ENCODE measurements at places on chromosomes 12 and 14. TPM values are rescaled to one million over a fixed set of nuclear protein-coding genes. Genes with fewer than 3 reads are reported as not detected.

GRCh38 chr14:29039171-29039570 is 272.6 kb downstream of the FOXG1 start:
- DNase-seq, result no peak

KRT1 gene
- not detected for total RNA-seq

DNA sequence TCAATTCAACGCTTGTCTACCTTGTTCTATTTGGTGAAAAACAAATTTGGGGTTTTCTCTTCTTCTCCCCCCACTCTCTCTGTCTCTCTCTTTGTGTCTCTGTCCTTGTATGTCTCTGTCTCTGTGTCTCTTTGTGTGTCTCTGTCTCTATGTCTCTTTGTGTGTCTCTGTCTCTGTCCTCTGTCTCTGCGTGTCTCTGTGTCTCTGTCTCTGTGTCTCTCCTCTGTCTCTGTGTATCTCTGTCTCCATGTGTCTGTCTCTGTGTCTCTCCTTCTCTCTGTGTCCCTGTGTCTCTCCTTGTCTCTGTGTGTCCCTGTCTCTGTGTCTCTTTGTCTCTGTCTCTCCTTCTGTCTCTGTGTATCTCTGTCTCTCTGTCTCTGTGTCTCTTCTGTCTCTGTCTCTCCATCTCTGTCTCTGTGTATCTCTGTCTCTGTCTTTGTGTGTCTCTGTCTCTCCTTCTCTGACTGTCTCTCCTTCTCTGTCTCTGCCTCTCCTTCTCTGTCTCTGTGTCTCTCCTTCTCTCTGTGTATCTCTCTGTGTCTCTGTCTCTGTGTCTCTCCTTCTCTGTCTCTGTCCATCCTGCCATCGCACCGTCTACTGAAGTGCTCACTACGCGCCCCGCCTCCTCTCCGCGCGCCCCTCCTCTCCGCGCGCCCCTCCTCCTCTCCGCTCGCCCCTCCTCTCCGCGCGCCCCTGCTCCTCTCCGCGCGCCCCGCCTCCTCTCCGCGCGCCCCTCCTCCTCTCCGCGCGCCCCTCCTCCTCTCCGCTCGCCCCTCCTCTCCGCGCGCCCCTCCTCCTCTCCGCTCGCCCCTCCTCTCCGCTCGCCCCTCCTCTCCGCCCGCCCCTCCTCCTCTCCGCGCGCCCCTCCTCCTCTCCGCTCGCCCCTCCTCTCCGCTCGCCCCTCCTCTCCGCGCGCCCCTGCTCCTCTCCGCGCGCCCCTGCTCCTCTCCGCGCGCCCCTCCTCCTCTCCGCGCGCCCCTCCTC is 12.8 kb downstream of the LRCOL1 start:
- no peak for DNase-seq

GRCh38 chr12:33290703-33291102 is 148.9 kb downstream of the SYT10 start:
- no peak for DNase-seq

CLEC9A gene
- 0.63 TPM for total RNA-seq

DNA sequence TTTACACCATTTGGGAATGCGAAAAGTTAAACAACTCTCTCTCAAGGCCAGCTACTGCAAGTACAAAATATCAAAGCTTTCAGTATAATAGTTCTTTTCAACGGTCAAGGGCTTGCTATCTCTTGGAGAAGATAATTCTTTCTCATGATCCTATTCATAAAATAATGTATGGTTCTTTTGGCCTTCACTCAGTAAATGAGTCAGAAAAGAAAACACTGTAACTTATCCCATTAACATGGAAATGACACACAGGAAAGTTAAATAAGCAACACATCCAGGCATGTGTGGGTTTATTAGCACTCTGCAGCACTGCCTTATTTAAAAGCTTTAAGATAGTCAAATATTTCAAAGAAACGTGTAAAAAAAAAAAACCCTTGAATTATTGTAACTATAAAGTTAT is 36.9 kb downstream of the ZFC3H1 start:
- no peak for DNase-seq

GRCh38 chr14:71142375-71143038 is 235.2 kb downstream of the PCNX1 start:
- DNase-seq, result no peak

- DNase-seq, result no peak
Measured at GRCh38 chr14:59333668-59334067, 131.5 kb downstream of the GPR135 start.

TAS2R50 gene
- total RNA-seq, result 3.2 TPM

CLEC12A gene
- total RNA-seq, result 6.5 TPM

FAM181A gene
- not detected for total RNA-seq
